T follicular helper cell (primary cell): ENCODE measurements at places on chromosomes 1 and 21.

DNA sequence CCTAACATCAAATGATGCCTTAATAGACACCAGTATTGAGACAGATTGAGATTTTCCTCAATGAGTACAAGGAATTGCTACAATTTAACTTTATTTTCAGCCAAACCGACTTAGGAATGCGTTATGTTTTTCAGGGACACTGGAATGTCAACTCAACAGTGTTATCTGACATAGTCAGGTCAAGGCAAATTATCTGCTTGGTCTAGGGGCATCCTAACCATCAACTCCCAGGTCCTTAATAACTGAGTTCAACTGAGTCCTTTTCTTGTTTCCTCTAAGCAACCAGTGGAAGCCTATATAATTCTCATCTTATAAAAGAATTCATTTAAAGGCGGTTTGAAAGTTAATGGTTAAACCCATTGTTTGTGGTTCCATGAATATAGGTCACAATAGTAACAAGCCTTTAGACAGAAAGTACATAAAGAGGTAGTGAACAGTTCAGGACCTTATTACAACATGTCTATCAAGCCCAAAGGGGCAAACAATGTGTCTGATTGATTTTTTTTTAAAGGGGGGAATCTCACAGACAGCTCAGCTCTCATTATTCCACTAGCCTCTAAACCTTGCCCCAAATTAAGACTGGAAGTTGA, 32.3 kb upstream of the NR5A2 start:
- no peak for DNase-seq

DNA sequence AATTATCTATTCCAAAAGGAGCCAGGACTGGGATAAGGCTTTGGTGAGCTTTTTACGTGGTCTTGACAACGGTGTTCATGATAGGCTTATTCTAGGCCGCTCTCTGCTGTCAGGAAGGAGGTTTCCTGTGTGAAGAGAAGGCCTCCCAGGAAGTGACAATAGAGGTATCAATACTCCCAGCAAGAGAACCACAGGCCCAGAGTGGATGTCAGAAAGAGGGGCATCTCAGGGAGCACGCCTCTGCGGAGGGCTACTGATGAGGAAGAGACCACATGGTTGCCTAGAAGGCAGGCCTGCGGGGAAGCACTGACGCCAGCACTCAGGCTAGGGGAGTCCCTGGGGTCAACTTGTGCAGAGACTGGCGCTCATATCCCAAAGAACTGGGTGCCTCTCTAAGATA, 60.4 kb downstream of the ITPKB start:
- DNase-seq: no peak

GRCh38 chr1:206952171-206952570, 5.9 kb upstream of the PIGR start:
- DNase-seq: no peak

DNA sequence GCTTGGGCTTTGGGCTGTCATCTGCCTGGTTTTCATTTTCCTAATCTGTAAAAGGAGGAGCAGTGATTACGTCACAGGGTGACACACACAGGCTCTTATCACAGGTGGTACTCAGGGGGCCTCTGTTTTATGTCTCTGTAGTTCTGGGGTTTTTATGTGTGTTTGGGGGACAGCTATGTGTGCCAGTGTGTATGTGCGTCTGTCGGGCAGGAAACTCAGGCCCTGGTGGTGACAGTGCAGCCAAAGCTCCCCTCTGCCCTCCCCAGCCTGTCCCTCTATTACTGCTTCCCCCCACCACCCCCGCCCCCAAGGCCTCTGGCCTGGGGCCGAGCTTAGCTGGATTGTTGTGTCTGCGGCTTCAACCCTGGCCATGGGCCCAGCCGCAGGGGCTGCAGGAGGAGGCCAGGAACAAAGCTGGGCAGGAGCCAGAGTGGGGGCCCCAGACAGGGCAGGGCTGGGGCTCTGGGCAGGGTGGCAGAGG, 13.3 kb downstream of the MFAP2 start:
- no peak for DNase-seq

- peak; percentile 76 for DNase-seq
Observed at GRCh38 chr1:24925082-24925779, 4.8 kb downstream of the RUNX3 start.

GRCh38 chr1:167263819-167264464, 43.3 kb downstream of the POU2F1 start:
- DNase-seq: no peak

- no peak for DNase-seq
Observed at GRCh38 chr1:203669739-203670138, 43.1 kb downstream of the ATP2B4 start.

GRCh38 chr1:205961405-205961804, 18.1 kb upstream of the SLC26A9 start:
- no peak for DNase-seq

DNA sequence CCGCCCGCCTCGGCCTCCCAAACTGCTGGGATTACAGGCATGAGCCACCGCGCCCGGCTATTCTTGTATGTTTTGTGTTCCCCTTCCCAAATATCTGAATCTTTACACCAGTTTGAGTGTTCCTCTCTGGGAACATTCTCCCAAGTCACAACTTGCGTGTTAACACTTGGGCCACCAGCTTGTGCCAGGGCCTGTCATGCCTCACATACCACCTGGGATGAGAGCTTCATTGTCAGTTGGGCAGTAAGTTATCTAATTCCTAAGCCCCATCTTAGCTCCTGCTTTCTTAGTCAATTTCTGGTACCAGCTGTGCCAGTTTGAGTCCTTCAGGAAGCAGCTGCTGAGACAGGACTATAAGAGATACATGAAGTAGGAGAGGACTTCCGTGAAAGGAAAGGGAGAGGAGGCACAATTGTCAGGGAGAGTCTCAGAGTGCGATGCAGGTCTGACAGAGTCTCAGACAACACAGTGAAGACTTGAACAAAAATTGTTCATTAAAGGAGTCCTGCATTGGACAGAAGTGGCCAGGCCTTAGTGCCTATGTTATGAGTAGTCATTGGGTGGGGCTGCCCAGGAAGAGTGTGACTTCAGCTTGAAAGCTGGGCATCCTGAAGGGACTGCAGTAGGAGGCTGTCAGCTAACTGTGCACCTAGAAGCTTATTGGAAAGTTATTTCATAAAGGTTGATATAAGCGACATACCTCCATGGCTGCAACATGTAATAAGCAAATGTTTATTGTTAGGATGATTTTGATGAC, 17.3 kb downstream of the ZFYVE9 start:
- no peak for DNase-seq

DNA sequence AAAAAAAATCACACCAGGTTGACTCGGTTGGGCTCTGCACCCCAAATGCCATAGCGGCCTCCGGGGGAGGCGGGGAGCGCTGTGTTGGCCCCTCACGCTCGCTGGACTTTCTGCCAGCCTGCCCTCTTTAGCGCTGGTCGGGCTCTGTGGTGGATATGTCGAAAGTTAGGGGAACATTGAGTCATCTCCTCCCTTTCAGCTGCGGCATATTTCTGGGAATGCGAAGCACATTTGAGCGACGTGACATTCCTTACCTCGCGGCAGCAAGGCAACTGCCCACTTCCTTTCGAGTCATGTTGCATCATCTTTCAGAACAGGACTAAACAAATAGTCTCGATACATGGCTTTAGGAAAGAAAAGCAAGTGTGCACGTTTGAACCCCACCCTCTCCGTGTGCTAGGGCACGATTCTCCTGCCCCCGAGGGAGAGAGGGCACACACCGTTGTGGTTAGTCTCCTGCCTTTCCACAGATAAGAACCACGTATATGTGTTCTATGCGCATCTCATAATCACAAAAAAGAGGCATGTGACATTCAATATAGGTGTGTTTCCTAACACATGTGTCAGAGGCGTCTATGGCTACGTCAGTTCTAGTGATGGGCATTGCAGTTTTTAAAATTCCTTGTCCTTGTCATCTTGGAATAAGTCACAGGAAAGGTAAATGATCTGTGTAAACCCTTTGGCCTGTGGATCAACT, 105.9 kb upstream of the SLC45A1 start:
- DNase-seq: no peak

GRCh38 chr1:26373281-26373680, 731 bp upstream of the ZNF683 start:
- DNase-seq: peak; percentile 33

DNA sequence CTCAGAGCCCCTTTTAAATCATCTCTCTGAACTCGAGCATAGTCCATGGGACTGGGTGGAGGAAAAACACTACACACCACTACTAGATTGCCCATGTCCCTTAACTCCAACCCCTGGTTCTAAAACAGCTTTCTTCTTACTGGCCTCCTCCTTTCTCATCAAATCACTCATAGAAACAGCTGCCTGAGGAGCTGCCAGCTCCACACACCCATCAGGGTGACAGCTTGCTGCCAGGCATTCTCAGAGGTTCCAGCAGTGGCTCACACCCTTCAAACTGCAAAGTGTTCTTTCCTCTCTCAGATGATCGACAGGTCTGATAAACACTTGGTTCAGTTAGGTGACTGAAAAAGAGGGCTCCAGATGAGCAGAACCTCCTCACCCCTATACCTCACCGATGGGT, 543.0 kb upstream of the PLXNA2 start:
- no peak for DNase-seq

- DNase-seq: no peak
Observed at GRCh38 chr1:112673592-112674439, 643 bp upstream of the MOV10 start.

- DNase-seq: no peak
Observed at GRCh38 chr1:115073298-115074087, 15.8 kb downstream of the TSPAN2 start.

DNA sequence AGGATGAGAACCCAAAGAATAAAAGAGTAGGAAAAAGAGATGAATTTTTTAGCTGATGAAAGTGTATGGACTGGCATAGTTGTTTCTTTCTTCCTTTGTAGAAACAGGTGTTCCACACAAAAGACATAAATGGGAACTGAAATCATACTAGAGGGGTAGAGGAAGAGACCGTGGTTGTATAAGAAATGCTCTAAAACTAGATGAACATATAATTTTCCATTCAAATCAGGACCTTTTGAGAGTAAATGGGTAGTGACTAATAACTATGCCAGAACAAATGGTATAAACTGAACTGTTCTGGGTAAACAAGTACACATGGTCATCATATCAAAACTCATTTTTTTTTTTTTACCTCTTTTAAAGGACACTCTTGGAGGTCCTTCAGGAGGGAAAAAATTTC, 344.2 kb downstream of the VAV3 start:
- no peak for DNase-seq

GRCh38 chr1:93681101-93681988, at the start of gene BCAR3:
Gene BCAR3 (minus strand): TSS chr1:93681837. CDS start chr1:93674930, 6,907 bp downstream.
- DNase-seq: no peak

DNA sequence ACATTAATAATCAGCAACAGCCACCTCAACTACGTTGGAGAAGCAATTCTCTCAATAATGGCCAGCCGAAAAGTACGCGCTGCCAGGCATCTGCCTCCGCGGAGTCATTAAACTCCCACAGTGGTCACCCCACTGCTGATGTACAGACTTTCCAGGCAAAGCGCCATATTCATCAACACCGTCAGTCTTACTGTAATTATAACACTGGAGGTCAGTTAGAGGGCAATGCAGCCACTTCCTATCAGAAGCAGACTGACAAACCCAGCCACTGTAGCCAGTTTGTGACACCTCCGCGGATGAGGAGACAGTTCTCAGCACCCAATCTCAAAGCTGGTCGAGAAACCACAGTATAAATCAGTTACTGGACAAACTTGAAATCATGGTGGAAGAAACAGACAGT, 93.9 kb downstream of the KIF1B start:
- no peak for DNase-seq

DNA sequence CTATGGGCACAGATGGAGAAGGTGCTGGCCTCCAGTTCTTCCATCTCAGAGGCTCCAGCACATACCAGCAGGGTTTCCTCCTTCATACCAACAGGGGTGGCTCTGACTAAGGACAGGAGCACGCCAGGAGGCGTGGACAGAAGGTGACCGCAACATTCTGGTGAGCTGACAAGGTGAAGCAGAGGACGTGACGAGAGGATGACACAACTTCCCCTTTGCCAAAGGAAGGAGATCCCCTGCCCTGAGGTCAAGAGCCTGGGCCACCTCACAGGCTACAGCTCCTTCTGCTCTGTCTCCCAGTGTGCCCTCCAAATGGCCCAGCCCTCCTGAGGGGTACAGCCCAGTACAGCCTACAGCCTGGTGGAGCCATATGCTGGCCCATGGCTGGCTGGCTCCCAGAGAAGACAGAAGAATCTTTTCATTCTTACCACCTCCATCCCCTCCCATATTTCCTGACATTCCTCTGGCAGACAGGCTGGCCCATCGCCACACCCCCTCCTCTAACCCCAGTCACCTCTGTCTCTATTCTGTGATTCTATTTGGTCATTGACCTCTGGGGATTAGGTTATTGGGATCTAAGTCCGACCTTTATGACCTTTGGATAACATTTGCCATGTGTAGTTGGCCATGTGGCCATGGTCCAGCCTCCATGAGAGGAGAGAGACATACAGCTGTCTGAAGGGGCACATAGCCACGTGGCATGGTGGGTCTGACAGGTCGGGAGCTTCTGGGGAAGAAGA, 5.1 kb upstream of the LAMB3 start:
- DNase-seq: no peak

GRCh38 chr1:236727521-236727920, 41.2 kb downstream of the ACTN2 start:
- DNase-seq: no peak

DNA sequence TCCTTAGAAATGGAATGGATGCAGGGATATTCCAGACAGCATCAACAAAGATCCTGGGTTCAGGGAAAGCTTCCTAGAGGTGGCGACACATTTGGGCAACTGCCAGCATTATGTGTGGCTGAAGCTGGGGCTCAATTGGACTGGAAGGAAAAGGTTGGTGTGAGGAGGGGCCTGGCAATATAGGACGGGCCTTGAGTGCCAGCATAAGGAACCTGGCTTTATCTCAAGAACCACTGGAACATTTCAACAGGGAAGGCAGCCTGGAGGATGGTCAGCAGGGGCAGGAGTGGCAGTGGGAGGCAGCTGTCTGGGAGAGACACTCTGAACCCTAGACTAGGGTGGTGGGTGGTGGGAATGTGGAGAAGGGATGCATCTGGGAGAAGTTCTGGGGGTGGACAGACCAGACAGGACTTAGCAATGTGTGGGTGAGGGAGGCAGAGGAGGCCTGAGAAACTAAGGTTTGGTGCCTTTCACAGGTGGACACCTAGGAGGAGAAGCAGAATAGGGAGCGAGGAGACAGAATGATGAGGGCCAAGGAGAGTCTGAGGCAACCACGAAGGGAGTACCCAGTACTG, 3.5 kb downstream of the SH3BGRL3 start:
- no peak for DNase-seq

- DNase-seq: no peak
Observed at GRCh38 chr1:11690397-11691301, 861 bp upstream of the DRAXIN start.

DNA sequence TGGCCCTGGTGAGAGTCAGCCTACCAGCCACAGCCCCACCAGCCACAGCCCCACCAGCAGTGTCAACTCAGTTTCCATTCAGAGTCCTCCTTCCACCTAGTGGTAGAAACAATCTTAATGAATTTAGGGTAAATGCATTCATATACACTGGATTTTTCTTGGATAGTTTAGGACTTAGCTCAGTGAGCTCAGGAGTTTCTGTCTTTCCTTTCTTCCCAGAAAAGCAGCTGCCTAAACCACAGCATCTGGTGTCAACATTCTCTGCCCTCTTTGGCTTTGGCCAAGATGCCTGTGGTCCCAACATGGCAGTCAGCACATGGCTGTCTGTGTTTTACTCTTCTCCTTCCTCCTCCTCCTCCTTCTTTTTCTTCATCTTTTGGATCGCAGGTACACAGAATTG, 94.0 kb downstream of the CLIC6 start:
- DNase-seq: no peak
